ENCODE measurements at places on chromosomes 1 and 21.

DNA sequence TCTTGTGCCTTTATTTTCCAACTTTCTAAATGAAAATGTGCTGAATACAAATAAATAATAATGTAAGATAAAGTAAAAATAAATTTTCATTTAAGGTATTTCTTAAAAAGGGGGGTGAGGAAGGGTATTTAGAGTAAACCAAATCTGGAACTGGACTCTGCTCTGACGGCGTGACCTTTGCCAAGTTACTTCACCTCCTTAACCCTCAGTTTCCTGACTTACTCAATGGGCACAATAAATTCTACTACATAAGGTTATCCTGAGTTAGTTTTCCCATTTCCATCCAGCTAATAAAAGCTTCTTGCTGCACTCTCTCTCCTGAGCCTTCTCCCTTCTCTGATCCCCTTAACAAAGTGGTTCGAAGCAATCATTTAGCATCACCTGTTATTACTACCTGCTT is 93.9 kb downstream of the NID1 start:
- DNase-seq: no peak

GRCh38 chr21:44618504-44618903 is 6.6 kb downstream of the KRTAP10-8 start:
- no peak for DNase-seq

DNA sequence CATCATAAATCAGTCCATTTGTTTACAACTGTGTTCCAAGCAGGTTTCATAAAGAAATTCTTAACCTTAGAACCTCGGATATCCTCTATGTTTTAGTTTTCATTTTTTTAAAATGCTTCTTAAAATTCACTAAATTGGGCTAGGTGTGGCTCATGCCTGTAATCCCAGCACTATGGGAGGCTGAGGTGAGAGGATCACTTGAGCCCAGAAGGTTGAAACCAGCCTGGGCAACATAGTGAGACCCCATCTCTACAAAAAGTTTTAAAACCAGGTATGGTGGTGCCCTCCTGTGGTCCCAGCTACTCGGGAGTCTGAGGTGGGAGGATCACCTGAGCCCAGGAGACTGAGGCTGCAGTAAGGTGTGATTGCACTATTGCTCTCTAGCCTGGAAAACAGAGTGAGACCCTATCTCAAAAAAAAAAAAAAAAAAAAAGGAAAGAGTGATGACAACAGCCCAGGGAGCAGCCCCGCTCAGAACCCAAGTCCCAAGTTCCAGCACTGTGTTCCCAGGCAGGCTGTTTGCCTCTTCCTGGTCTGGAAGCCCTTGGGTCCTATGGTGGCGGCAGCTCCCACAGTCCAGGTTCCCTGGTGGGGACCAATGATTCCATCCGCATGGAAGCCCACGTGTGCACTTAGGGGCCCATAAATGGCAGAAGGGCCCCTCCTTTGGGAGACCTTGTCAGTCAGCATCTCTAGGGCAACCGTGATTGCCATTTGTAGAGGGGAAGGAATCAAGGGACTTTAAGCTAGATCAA is 24.7 kb upstream of the SPSB1 start:
- DNase-seq: no peak

DNA sequence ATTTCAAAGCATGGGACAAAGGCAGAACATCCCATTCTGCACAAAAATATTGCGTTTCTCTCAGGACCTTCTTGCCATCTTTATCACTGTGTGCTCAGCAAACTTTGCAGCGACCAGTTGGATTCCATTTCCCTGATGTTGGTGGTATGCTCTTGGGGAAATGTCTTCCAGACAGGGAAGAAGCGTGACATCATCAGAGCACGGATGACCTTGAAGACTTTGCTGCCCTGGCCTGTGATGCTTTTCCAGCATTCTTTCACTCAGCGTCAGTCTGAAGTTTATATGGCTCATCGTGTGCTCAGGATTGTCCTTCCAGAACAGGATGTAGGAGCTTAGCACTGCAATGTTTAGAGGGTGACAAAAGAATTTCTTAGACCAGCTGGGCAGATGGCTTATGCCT is 131.4 kb upstream of the F3 start:
- no peak for DNase-seq

DNA sequence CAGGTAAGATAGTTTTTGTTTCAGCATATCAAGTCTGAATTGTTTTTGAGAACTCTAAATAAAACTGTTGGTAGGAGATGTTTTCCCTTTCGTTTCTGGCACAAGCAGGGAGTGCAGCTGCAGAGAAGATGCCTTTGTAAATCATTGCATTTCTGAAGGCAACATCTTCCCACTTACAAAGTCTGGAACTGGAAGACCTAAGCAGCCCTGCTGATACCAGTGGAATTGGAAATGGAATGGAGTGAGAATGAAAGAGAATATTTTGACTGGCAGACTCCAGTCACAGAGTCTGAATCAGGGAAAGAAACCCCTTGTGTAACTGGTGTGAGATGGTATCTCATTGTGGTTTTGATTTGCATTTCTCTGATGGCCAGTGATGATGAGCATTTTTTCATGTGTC is 815.6 kb downstream of the LTN1 start:
- DNase-seq: no peak

DNA sequence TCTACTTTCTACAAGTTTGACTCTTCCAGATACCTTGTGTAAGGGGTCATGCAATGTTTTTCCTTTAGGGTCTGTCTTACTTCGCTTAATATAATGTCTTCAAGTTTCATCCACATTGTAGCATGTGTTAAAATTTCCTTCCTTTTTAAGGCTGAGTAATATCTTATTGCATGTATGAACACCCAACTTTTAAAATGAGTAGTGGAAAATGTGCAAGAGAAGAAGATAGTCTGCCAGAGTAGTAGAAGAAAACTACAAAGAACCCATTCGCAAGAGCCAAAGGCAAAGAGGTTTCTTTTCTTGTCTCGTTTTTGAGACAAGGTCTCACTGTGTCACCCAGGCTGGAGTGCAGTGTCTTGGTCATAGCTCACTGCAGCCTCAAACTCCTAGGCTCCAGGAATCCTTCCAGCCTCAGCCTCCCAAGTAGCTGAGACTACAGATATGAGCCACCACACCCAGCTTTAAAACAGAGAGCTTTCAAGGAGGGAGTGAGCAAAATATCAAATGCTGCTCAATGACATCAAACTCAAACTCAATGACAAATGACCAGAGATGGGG is 9.4 kb downstream of the IL23R start:
- DNase-seq: no peak

DNA sequence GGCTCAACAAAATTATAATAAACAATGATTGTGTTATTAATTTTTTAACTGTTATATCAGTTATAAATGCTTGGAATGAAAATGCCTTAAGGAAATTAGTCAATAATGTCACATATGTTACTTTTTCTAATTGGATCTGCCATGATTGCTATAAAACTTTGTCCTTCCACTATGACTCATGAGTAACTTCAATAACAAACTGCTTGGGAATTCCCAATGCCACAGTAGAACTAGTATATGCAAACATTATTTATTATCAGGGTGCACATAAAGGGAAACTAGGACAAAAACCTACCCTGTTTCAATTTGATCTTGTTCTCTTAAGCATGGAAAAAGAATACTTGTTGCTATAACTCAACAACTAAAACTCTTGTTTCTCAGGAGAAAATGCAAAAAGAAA is 59.1 kb upstream of the PDC start:
- no peak for DNase-seq

DNA sequence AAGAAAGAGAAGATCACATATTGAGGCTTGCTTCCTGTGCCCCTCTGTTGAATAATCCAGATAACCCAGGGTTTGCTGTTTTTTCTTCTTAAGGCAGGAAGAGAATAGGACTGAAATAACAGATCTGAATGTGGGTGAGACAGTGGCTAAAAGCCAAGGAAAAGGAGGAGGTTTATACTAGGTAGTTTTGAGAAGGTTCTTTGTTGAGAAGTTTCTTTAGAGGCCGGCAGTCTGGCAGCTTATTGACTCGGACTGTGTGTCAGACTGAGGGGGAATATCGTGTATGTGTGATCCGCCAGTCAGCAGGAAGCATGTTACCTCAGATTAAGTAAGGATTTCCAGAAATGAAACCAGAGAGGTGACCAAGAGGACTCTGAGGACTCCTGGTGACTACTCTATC is 119.8 kb downstream of the PLA2G4A start:
- DNase-seq: no peak

DNA sequence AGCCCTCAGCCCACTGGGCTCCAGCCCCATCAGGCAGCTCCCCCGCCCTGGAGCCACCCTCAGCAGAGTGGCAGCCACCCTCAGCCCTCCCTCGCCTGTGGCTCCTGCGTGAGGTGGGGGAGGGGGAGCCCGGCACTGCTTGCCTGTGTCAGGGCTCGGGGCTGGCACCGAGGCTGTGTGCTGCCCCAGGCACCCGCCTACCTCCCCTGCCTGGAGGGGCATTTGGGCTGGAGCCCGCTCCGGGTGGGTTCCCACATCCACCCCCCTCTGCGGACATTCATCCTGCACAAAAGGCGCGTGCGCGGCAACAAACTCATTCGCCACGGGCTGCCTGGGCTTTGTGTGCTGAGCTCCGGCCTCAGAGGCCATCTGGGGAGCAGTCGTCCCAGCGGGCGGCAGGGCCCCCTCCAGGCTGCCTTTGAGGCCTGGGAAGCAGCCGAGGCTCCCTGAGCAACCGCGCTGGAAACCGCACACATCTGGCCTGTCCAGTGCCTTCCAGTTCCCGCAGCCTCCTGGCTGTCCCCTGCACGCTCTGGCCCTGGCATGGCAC is 12.6 kb upstream of the TNFRSF14 start:
- peak; percentile 85 for DNase-seq

DNA sequence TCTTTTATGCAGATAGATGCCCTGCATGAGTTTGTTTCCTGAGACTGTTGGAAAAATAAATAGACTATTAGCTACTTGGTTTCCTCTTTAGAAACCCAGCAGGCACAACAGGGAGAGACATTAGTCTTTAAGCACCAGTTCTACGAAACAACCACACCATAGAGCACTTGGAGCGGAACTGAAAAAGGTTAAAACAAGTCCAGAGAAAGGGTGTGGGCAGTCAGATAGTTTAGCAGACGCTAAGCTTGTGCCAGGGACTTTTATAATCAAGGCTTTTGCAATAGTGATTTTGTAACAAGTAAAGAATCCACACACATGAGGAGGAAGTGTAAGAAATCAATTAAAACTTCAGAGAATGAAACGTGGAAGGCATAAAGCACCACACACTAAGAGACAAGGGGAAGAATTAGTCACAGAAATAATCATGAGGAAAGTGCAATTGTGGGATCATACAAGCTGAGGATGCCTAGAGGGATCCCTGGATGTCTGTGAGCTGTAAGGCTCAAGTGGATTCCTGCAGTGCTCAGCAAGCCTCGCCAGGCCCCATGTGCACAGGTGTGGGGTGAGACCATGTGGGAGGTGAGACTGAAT is 37.8 kb upstream of the TLR5 start:
- no peak for DNase-seq

Measured in eye (tissue), 1 donor.